ENCODE measurements at places on chromosomes 3 and 15.

- H3K36me3 ChIP-seq: no peaks in the 10 kb centered on the region
- DNase-seq: no peak
- H3K4me1 ChIP-seq: no peaks in the 10 kb centered on the region
- H3K27me3 ChIP-seq: no peaks in the 10 kb centered on the region
- H3K4me3 ChIP-seq: no peak overlapping the region
Observed at GRCh38 chr3:152964911-152965609, 130.1 kb downstream of the P2RY1 start.

- DNase-seq: peak; percentile 5
- no peak overlapping the region for H3K4me3 ChIP-seq
- H3K4me1 ChIP-seq: no peaks in the 10 kb centered on the region
- H3K36me3 ChIP-seq: peaks cover 10% of the 10 kb centered on the region
- H3K27ac ChIP-seq: no peak overlapping the region
- no peaks in the 10 kb centered on the region for H3K27me3 ChIP-seq
Observed at GRCh38 chr3:142211034-142211433, 14.4 kb downstream of the GK5 start.

DNA sequence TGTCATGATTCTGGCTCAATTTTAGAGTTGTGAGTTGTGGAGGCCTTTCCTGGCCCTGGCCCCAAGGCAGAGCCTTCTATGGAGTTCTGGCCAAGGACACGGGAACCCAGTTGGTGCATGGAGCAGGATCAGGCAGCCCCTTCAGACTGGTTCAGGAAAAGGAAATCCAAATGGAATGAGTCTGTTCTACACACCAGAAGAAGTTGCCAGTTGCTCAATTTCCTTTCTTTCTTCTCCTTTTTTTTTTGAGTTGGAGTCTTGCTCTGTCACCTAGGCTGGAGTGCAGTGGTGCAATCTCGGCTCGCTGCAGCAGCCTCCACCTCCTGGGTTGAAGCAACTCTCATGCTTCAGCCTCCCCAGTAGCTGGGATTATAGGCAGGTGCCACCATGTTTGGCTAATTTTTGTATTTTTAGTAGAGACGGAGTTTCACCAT lies 28.9 kb upstream of the BHLHE40 start:
- H3K4me1 ChIP-seq: peaks cover 5% of the 10 kb centered on the region
- no peaks in the 10 kb centered on the region for H3K27me3 ChIP-seq
- no peak overlapping the region for H3K4me3 ChIP-seq
- H3K27ac ChIP-seq: no peak overlapping the region

DNA sequence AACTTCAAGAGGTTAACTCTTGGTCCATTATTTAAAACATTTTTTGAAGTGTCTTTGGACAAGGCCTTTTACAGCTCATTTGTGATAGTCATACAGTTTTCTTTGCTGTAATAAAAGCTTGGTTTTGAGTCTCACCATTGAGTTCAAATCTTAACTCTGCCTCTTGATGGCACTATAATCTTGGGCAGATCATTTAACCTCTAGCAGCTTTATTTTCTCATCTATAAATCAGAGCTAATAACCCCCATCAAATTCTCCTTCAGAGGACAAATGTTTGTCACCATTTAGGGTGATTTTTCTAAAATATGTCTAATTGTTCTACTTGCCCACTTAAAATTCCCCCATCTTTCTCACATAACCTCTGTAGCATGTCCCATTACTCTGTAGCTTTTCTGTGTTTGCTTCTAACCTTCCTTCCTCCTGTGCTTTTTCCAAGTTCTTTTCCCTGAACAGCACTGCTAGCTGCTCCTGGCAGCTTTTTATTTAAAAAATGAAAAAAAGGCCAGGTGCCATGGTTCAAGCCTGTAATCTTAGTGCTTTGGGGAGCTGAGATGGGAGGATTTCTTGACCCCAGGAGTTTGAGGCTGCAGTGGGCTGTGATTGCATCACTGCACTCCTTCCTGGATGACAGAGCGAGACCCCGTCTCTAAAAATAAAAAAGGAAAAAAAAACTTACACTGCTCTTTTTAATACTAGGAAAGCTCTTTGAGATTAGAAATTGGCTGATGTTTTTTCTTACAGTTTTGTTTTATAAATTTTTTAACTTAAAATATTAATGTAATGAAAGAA lies 28.5 kb downstream of the UBE2E1 start:
- no peak overlapping the region for H3K4me3 ChIP-seq
- no peaks in the 10 kb centered on the region for H3K36me3 ChIP-seq
- H3K27ac ChIP-seq: no peak overlapping the region
- DNase-seq: no peak
- H3K27me3 ChIP-seq: no peaks in the 10 kb centered on the region

DNA sequence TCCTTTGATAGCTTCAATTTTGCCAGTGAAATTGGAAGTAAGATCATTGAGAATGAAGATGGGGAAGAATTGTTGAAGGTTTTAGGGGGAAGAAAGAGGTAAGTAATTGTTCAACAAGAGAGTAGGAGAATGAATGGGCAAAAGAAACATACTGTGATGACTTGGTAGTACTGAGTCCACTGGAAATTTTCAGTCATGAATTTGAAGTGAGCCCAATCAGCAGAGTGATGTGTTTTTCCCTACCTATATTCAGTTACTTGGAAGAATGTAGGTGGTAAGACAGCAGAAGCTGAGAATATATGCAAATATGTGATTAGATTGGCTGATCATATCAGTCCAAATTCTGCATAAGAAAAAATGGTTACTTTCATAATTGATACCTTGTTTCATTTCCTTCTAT lies 569.6 kb downstream of the AGBL1 start:
- H3K27ac ChIP-seq: no peak overlapping the region
- no peaks in the 10 kb centered on the region for H3K36me3 ChIP-seq
- H3K4me3 ChIP-seq: no peak overlapping the region
- H3K27me3 ChIP-seq: no peaks in the 10 kb centered on the region

- no peak for DNase-seq
- no peaks in the 10 kb centered on the region for H3K36me3 ChIP-seq
- H3K4me3 ChIP-seq: no peak overlapping the region
- peaks cover 10% of the 10 kb centered on the region for H3K4me1 ChIP-seq
- H3K27ac ChIP-seq: no peak overlapping the region
- no peaks in the 10 kb centered on the region for H3K27me3 ChIP-seq
Observed at GRCh38 chr3:138127636-138128365, 4.4 kb downstream of the A4GNT start.

GRCh38 chr15:44265757-44266156 lies 22.8 kb upstream of the GOLM2 start:
- no peak for DNase-seq
- no peak overlapping the region for H3K27ac ChIP-seq
- H3K27me3 ChIP-seq: peaks cover 9% of the 10 kb centered on the region

DNA sequence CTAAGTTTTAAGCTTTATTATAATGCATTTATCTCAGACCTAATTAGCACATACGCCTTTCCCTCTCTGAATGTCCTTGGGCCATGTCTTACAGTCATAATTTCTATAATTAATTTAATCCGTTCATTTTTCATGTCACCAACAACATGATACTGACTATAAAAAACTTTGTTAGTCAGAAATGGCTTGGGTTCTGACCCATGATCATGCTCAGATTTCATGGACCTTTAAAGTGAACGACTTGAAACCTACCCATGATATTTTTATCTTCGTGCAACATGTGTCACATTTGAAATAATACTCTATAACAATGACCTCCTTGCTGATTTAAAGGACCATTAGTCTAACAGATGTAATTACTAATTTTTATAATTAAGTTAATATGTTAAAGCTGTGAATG lies 1033.8 kb downstream of the DIPK2A start:
- DNase-seq: no peak
- H3K27ac ChIP-seq: no peak overlapping the region
- H3K4me3 ChIP-seq: no peak overlapping the region
- no peaks in the 10 kb centered on the region for H3K27me3 ChIP-seq
- no peaks in the 10 kb centered on the region for H3K4me1 ChIP-seq

DNA sequence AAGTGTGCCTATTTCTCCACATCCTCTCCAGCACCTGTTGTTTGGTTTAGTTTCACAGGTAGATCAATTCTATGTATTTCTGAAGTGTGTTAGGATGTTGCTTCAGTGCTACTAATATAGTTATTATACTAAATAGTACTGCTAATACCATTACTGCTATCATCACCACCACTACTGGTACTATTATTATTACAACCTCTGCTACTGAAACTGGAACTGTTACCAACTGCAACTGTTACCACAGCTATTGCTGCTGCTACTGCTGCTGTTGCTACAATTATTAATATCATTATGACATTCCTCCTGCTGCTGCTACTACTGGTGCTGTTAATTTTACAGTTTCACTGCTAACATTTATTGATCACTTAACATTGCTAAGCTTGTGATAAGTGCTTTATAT lies 8.3 kb upstream of the LMOD3 start:
- no peak overlapping the region for H3K4me3 ChIP-seq
- peaks cover 15% of the 10 kb centered on the region for H3K27me3 ChIP-seq
- H3K27ac ChIP-seq: no peak overlapping the region
- no peaks in the 10 kb centered on the region for H3K36me3 ChIP-seq
- H3K4me1 ChIP-seq: no peaks in the 10 kb centered on the region

GRCh38 chr15:95085056-95085455 lies 853.7 kb downstream of the MCTP2 start:
- peak; percentile 87 for DNase-seq
- H3K27ac ChIP-seq: no peak overlapping the region
- no peak overlapping the region for H3K4me3 ChIP-seq
- no peaks in the 10 kb centered on the region for H3K27me3 ChIP-seq
- peaks cover 1% of the 10 kb centered on the region for H3K4me1 ChIP-seq
- H3K36me3 ChIP-seq: no peaks in the 10 kb centered on the region

DNA sequence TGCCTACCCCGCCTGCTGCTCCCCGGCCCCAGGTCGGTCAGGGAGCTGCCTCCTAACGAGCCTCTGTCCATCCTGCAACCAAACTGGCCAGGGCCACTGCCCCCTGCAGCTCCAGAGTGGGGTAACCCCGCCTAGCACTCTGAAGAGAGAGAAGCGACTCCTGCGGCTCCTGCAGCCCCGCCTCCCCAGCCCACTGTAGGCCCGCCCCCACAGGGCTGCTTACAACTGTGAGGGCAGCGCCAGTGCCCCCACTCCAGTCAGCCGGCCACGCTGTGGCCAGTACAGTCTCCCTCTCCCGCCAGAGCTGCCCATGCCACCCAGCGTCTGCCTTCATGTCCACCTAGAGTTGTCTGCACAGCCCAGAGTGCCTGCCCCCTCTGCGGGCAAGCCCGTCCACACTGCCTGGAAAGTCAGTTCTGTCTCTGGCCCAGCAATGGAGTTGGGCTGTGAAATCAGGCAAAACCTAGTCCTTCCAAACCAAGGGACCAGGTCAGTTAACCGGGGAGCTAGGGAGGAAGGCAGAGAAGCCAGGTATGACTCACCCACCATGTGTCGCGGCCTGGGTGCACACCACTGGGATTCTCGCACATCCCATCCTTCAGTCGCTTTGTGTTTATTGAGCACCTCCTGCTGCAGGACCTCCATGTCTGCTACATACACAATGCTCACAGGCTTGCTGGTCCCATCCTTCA lies 2.4 kb downstream of the UCN2 start:
- peak; percentile 83 for DNase-seq
- H3K27me3 ChIP-seq: no peaks in the 10 kb centered on the region
- peaks cover 85% of the 10 kb centered on the region for H3K4me1 ChIP-seq
- peak overlapping the region; percentile 3 for H3K4me3 ChIP-seq
